Progenitor cell of endocrine pancreas (in vitro differentiated cells): ENCODE measurements at places on chromosomes 4 and X. TPM values are rescaled to one million over a fixed set of nuclear protein-coding genes. Genes with fewer than 3 reads are reported as not detected.

MTMR8 gene
- 4.8 and 6.0 TPM in 2 replicates for total RNA-seq

DNA sequence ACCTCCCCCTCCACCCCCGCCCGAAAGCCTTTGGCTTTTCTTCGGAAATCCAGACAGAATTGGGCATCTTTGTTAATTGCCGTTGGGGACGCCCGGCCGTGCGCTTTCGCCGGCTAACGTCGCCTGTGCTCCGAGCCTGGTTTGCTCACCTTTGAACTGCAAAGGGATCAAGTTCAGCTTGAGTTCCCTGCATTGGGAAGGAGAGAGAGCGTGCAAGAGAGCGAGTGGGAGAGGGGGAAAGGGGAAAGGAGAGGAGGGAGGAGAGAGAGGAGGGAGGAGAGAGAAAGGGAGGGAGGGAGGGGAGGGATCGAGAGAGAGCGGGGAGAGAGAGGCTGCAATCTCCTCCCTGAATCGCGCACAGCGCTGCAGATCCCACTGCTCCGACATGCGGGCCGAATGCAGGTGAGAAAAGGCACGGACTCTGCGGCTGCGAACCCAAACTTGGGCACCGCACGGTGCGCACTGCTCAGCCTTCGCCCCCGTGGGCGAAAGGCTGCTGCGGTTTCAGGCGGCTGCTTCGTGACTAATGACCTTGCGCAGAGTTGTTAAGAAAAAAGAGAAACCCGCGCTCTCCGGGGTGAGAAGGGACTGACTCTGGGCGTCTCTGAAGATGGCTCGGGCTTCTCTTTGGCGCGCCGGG, at the start of gene PCDH7:
PCDH7 (plus strand) TSS at position 349 of the 640 bp plus-strand sequence. CDS start 1,054 bp downstream, outside the sequence.
- peak within 1 kb of the TSS; percentile 82 for H3K4me3 ChIP-seq
- no peaks in the 10 kb centered on the region for H3K36me3 ChIP-seq
- H3K4me1 ChIP-seq = peaks cover 24% of the 10 kb centered on the region

GRCh38 chrX:16836371-16836770, 33.8 kb downstream of the RBBP7 start:
- peaks cover 25% of the 10 kb centered on the region for H3K4me1 ChIP-seq
- peaks cover 28% of the 10 kb centered on the region for H3K36me3 ChIP-seq
- DNase-seq = peak; percentile 34
- no peak overlapping the region for H3K27ac ChIP-seq
- H3K4me3 ChIP-seq = no peak overlapping the region
- H3K27me3 ChIP-seq = no peaks in the 10 kb centered on the region

- no peak overlapping the region for H3K27ac ChIP-seq
- no peak for DNase-seq
- no peaks in the 10 kb centered on the region for H3K4me1 ChIP-seq
- no peaks in the 10 kb centered on the region for H3K27me3 ChIP-seq
These were observed 72.9 kb downstream of the MED28 start for GRCh38 chr4:17687237-17687857.

DNA sequence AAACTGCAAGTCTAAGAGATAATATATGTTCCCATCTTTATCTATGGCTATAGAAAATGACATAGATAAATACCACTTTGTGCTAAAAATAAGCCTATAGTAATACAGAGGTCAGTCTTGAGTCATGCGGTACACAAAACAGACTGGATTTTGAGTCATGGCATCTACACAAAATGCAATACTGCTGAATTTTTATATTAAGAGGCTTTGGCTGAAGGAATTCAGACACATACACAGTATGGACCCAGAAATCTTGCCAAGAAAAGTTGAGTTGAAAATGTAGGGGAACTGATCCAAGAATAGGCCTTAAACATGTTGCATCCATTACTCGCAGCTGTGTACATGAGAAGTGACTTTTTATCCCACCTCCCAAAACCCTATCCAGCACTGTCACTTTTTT, 184.4 kb downstream of the TENM3 start:
- no peak overlapping the region for H3K4me3 ChIP-seq
- no peaks in the 10 kb centered on the region for H3K27me3 ChIP-seq
- DNase-seq = no peak

DNA sequence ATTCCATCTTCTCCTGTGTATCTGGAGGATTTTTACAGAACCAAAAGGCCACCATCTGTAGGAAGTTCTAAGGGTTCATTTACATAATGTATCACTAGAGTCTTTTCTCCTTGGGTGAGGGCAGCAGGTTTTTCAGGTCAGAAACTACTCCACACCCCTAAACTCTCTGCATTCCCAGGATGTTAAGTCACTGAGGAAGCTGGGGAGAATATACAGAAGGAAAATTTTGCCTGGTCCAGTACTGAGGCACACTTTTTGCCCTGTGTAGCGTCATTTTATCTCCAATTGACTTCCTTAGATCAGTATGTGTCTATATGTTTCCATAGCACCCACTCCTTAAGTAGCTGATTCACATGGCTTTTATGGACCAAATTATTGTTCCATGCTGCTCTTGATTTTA, 17.0 kb downstream of the XKRX start:
- no peaks in the 10 kb centered on the region for H3K36me3 ChIP-seq
- no peaks in the 10 kb centered on the region for H3K4me1 ChIP-seq
- no peak for DNase-seq
- no peaks in the 10 kb centered on the region for H3K27me3 ChIP-seq

- H3K27me3 ChIP-seq = no peaks in the 10 kb centered on the region
- no peaks in the 10 kb centered on the region for H3K4me1 ChIP-seq
- DNase-seq = no peak
- H3K4me3 ChIP-seq = no peak overlapping the region
- no peak overlapping the region for H3K27ac ChIP-seq
These were observed 109.7 kb upstream of the PNPLA4 start for GRCh38 chrX:8036914-8037313.

- no peak for DNase-seq
- no peaks in the 10 kb centered on the region for H3K36me3 ChIP-seq
- no peaks in the 10 kb centered on the region for H3K27me3 ChIP-seq
These were observed 68.4 kb downstream of the ARHGEF38 start for GRCh38 chr4:105620640-105621323.

DNA sequence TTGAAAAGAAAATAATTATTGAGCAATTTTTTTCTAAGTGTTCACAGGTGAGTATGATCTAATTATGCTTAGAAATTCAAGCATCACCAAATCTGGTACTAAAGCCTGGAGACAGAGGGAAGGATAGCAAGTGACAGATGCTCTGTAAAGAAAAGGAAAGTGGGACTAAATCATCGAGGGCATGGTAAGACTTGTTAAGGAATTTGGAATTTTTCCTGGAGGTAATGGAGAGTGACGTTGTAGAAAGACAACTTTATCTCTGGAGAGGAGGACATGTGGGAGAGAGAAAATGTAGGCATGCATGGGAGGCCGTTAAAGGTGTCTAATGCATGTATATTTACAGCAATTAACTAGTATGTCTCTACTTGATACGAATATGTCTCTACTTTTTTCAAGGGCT, 333.2 kb upstream of the ATOH1 start:
- H3K4me3 ChIP-seq = no peak overlapping the region
- no peaks in the 10 kb centered on the region for H3K36me3 ChIP-seq
- no peak overlapping the region for H3K27ac ChIP-seq
- no peaks in the 10 kb centered on the region for H3K4me1 ChIP-seq

FATE1 gene
- total RNA-seq = 0.78 TPM in 1 of 2 replicates, not detected in the other

HTRA3 gene
- total RNA-seq = 0.69 and 0.86 TPM in 2 replicates

- no peak overlapping the region for H3K4me3 ChIP-seq
- DNase-seq = no peak
- peaks cover 16% of the 10 kb centered on the region for H3K4me1 ChIP-seq
These were observed 5.7 kb downstream of the GUCY1A1 start for GRCh38 chr4:155672342-155672741.

- H3K4me3 ChIP-seq = no peak overlapping the region
- H3K27me3 ChIP-seq = no peaks in the 10 kb centered on the region
- no peaks in the 10 kb centered on the region for H3K36me3 ChIP-seq
- no peak overlapping the region for H3K27ac ChIP-seq
These were observed 12.8 kb downstream of the P2RY4 start for GRCh38 chrX:70247252-70247651.

DNA sequence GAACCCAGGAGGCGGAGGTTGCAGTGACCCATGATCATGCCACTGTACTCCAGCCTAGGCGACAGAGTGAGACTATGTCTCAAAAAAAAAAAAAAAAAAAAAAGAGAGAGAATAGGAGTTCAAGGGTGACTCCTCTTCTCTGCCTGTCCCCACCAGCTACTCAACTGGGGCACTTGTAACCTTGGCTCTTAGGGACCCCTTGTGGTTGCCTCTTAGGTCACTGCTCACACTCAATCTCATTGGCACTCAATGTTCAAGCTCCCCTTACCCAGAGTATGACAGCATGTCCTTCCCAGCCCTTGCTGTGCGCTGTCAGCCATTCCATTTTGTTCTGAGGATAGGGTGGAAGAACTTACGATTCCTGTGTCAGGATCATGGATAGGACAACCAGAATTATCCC, 82.4 kb upstream of the BEND4 start:
- H3K27ac ChIP-seq = no peak overlapping the region
- DNase-seq = no peak
- H3K36me3 ChIP-seq = no peaks in the 10 kb centered on the region
- peaks cover 8% of the 10 kb centered on the region for H3K27me3 ChIP-seq
- H3K4me3 ChIP-seq = no peak overlapping the region

GRCh38 chr4:2891294-2891693, 47.6 kb downstream of the ADD1 start:
- H3K4me3 ChIP-seq = no peak overlapping the region
- H3K27ac ChIP-seq = peak overlapping the region; percentile 7
- no peak for DNase-seq
- H3K36me3 ChIP-seq = peaks cover 14% of the 10 kb centered on the region
- H3K4me1 ChIP-seq = peaks cover 9% of the 10 kb centered on the region

SOD3 gene
- 5.0 and 6.2 TPM in 2 replicates for total RNA-seq

DNA sequence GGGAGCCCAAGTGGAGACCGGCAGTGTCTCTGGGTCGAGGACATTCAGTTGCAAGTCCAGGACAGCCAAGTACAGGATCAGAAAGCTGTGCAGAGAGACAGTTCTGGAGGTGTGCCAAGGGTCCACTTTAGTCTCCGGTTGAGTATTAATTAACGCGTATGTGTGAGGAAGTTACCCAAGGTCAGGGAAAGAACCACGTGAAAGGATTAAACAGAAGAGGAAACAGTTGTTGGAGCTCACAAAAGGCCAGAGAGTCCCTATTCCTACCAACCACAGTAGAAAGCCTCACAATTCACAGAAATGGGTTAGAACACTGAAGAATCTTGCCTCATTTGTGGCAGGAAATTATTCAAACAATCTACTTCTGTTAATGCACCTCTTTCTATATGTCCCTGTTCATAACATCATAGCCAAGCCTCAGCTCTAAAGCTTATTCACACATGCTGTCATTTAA, 17.9 kb upstream of the NSUN7 start:
- no peak for DNase-seq
- peaks cover 12% of the 10 kb centered on the region for H3K4me1 ChIP-seq
- H3K27ac ChIP-seq = peak overlapping the region; percentile 7
- no peaks in the 10 kb centered on the region for H3K27me3 ChIP-seq
- H3K36me3 ChIP-seq = no peaks in the 10 kb centered on the region

GRCh38 chr4:8679032-8679431, 86.5 kb downstream of the CPZ start:
- no peak for DNase-seq
- H3K27ac ChIP-seq = no peak overlapping the region
- no peak overlapping the region for H3K4me3 ChIP-seq
- no peaks in the 10 kb centered on the region for H3K36me3 ChIP-seq
- peaks cover 52% of the 10 kb centered on the region for H3K27me3 ChIP-seq
